ENCODE measurements at places on chromosomes 3 and 15. TPM values are rescaled to one million over a fixed set of nuclear protein-coding genes. Genes with fewer than 3 reads are reported as not detected.

The HMG20A gene
- total RNA-seq, result 33.0 TPM

The ANKRD34C gene
- total RNA-seq, result not detected

DNA sequence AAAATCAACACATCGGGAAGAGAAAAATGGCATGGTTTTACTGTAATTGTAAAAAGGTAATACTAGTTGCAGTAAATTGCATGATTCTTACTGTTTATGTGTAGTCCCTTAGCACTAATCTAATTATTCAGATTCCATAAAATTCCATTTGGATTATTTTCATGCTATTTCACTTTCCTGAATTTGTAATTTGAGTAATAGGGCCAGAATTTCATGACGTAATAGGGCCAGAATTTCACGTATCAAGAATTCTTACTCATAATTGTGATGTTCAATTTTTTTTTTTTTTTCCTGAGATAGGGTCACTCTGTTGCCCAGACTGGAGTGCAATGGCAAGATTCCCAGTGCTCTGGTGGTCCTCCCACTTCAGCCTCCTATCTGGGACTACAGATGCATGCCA is 2.9 kb upstream of the U2SURP start:
- peak; percentile 42 for DNase-seq

The PIERCE2 gene
- total RNA-seq, result 5.3 TPM

Measured in osteoblast (primary cell).